ENCODE measurements at places on chromosomes 7 and 10.

DNA sequence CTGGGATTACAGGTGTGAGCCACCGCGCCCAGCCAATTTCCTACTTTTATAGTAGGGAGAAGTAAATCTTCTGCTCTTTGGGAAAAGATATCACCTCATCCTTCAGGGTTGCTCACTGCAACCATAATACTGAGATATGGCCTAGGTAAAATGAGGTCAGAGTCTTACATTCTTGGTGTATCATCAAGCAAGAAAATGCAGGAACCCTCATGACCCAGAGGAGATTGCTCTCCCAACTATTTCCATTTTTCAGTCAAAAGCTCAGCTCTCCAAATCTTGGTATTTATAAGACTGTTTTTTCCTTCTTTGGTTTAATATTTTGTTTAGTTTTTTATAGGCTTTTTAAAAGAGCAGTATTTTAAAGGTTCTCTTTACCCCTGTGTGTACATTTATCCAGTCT lies 20.9 kb upstream of the PHYHIPL start:
- DNase-seq: no peak

- no peak for DNase-seq
These were observed 174.8 kb upstream of the KAT6B start for GRCh38 chr10:74651565-74651964.

- no peak for DNase-seq
These were observed 10.7 kb downstream of the GDF2 start for GRCh38 chr10:47332946-47333345.

GRCh38 chr10:126520751-126521317 lies 132.6 kb upstream of the ADAM12 start:
- no peak for DNase-seq

GRCh38 chr10:27242951-27243551 lies 2.5 kb upstream of the ACBD5 start:
- peak; percentile 54 for DNase-seq

DNA sequence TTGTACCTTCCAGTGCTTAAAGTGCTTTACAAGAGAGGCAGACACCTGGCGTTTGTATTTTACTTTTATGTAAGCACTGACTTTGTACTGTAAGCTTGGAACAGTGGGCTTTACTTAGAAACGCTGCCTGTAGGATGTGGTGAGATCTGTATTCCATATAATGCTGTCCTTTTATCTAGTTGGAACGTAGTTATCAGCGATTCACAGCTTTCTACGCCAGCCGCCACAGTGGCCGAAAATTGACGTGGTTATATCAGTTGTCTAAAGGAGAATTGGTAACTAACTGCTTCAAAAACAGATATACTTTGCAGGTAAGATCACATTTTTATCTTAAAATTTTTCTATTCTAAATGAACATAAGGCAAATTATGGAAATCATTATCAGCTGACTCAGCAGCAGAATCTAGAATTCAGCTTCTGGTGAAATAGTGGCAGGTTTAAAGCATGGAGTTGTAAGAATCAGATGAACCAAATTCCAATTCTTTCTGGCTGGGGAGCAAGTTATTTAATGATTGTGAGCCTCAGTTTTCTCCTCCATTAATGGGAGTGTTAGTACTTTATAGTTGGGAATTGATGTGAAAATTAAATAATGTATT lies 91.5 kb downstream of the CUL1 start:
- no peak for DNase-seq

GRCh38 chr10:71285180-71285545 lies 33.9 kb upstream of the SLC29A3 start:
- DNase-seq: peak; percentile 56

DNA sequence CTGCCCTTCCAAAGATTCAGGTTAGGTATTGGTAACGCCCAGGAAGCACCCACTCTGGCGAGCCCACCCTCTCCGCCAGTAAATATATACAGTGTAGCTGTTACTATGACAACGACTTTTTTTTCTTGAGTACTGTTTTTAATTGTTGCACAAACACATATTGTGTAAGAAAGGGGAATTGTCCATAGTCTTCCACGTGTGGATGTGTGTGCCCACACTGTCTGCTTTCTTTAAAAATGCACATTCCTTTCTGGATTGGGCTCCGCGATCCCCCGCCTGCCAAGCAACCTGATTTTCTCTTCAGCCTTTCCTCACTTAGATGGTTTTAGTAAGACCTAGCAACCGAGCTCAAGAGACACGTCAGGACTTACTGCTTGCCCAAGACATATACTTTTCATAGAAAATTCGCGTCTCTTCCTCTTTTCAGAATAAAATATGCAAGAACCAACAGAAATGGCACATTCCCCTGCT lies 247.8 kb downstream of the EBF3 start:
- no peak for DNase-seq

DNA sequence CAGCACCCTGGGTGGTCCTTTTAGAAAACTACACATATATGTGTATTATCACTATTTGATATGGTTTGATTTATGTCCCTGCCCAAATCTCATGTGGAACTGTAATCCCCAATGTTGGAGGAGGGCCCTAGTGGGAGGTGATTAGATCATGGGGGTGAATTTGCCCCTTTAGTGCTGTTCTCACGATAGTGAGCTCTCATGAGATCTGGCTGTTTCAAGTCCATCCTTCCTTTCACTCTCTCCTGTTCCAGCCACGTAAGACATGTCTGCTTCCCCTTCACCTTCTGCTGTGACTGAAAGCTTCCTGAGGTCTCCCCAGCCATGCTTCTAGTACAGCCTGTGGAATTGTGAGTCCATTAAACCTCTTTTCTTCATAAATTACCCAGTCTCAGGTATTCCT lies 37.3 kb downstream of the DOCK4 start:
- DNase-seq: no peak

DNA sequence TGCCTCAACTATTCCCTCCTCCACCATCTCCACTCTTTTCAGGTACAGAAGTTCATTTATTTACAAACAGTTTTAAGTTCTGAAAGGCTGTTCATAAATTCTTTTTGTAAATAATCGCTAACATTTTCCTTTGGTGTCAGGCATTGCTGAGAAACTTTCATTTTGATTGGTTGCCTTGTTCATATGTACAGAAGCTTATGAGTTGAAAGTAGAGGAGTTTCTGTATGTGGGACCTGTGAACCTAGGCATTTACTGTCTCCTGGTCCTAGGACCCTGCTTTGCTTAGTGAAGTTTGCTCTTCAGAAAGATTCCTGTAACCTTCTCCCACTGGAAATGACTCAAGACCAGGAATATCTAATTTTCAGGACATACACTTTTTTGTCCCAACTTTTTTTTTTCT lies 30.4 kb downstream of the CCSER2 start:
- DNase-seq: no peak

GRCh38 chr7:7790041-7790741 lies 71.8 kb upstream of the RPA3 start:
- DNase-seq: no peak

GRCh38 chr10:79449181-79450146 lies 4.0 kb upstream of the ZCCHC24 start:
- no peak for DNase-seq

DNA sequence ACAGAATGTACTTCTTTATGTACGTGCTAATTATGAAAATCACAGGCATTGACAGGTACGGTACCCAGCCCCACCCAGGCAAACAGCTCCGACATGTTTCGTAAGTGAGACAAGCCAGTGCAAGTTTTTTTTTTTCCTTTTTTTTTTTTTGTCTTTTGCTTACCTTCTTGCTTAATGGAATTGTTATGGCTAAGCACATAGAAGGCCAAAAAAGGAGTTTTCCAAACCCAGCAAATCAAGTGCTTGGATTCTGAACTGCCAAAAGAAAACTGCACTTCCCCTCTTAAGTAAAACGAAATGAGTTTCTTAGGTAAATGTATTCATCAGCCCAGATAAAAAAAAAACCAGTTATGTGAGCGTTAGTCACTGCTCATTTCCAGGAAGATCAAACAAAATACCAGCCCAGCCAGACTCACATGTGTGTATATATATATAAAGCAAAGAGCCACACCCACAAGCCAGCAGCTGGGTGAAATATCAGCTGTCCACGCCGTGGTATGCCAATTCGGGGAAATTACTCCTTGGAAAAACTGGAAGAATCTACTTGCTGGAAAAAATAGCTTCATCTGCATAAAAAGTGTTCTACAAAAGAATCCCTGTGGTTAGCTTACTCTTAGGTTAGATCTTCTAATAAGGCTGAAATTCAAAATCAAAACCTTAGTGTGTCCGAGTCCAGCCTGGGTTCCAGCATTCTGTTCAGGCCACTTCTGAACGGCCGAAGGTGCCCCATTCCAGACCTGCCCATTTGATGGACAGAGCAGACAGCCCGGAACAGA lies 8.0 kb downstream of the KLF6 start:
- peak; percentile 73 for DNase-seq

DNA sequence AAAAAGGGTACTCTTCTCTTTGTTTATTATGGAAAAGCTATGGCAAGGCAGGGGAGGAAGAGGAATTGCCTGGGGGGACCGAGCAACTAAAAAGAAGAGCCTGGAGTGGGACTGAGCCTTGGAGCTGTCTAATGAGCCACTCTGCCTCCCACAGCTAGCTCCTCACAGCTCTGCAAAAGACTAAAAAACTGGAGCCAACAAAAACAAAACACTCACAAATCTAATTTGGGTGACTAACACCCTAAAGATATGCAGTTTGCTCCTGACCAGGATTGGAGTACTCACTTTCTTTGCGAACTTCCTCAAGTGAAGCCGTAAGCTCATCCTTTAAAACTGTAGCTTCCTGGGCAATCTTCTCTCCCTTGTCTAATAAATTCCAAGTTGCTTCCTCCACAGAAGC lies 89.4 kb downstream of the CTNNA3 start:
- DNase-seq: no peak

DNA sequence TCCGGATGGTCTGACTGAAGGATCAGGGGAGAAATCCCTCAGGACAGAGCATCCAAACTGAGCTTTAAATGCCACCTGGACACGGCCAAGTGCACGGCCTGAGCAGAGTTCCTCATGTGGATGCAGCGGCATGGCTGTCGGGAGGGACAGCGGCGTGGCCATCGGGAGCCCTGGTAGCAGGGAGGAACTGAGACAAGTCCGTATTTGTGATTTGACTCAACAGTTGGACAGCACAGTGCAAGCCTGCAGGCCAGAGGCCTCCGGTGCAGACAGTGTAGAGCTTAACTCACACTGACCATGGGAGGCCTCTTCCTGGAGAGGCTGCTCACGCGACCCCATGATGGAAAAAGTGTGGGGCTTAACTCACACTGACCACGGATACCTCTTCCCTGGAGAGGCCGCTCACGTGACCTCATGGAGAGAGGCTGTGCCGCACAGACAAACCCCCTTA lies 207.4 kb downstream of the DIP2C start:
- no peak for DNase-seq

DNA sequence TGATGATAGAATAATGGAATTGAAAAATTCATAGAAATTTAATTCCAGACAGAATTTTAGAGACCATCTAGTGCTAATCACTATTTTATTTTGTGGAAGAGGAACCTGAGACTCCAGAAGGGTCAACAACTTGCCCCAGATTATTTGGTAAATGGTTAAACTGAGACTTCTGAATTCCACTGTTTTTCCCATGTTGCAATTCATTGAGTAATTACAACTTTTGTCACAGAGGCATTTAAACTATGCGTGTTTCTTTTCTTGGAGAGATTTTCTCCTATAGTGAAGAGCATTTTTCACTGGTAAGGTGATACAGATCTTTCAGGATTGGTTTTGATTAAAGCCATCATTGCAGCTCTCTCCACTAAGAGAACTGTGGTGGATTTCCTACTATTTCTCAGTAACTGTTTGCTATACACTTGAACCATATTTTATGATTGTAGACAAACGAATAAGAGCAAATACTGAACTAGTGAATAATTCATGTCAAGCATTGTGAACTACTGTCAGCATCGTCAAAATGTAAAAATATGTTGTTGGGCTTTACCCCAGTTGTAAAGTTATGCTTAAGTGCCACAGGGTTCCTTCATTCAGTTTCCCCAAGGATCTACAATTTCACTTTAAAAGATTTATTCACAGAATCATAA lies 26.5 kb downstream of the LRGUK start:
- no peak for DNase-seq
